ENCODE measurements at places on chromosomes 11 and 22.
A peak's percentile ranks its signal among the peaks of the same experiment; 100 is the strongest.

- no peak for DNase-seq
These were observed 112.5 kb upstream of the TP53AIP1 start for GRCh38 chr11:129055196-129055595.

GRCh38 chr11:122439866-122440810 lies 215.4 kb upstream of the UBASH3B start:
- DNase-seq: peak; percentile 78

DNA sequence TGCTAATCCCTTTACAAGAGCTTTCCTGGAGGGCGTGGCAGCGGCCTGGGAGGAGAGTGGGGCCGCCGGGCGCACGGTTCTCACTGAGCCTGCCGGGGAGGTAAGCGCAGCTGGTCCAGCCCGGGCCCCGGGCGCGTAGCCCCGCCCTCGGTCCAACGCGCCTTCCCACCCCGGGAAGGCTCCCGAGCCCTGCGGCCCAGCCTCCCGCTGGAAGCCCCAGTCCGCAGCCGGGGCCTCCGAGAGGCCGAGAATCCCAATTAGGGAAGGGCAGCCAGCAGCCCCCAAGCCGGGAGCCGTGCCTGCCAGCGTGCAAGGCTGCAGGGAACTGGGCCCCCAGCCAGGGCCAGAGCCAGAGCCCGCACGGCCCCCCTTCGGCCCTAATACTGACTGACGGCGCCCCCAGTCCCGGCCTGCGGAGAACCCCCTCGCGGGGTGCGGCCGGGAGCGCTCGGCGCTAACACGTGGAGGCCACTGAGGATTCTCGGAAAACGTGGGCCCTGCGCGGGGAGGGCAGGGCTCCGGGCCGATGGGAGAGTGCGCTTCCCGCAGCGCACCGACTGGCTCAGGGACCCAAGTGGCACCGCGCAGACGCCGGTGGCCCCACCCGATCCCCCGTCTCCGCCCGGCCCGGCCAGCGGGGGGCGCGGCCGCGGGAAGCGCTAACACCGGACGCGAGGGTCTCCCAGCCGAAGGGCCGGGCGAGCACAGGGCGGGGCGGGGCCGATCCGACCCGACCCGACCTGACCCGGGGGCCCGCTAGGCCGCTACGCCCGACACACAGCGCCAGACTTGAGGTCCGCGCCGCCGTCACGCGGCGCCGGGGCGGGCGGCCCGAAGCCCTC lies 5.7 kb downstream of the ZFTA start:
- peak; percentile 84 for DNase-seq

- no peak for DNase-seq
These were observed 5.2 kb upstream of the H19 start for GRCh38 chr11:2002807-2003206.

- no peak for DNase-seq
These were observed 12.7 kb upstream of the C11orf91 start for GRCh38 chr11:33713151-33713855.

- no peak for DNase-seq
These were observed 11.1 kb downstream of the FOLR3 start for GRCh38 chr11:72146625-72147024.

- DNase-seq: no peak
These were observed 921.9 kb upstream of the TENM4 start for GRCh38 chr11:80362563-80363340.

DNA sequence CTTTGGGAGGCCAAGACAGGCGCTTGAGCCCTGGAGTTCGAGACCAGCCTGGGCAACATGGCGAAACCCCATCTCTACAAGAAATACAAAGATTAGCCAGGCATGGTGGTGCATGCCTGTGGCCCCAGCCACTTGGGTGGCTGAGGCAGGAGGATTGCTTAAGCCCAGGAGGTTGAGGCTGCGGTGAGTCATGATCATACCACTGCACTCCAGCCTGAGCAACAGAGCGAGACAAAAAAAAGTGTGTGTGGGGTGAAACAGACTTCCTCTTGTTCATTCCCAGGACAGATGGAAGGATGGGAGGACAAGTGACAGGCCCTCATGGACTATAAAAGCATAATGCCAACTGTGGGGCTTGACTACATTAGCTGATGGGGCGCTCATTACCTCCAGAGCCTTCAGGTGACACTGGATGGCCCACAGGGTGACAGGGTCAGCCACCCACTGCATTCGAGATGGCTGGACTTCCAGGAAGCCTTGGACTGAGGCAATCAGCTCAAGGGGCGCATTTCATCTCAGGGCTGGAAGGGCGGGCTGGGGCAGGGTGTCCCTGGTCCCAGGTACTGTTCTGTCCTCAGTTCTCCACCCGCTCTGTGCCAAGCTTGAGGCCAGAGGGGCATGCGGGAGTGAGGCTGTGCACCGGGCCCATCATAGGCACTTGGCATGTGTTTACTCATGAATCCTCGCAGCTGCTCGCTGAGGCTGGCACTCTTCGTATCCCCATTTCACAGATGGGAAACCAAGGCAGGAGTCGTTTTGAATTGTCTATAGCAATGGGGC lies 12.5 kb downstream of the NPTXR start:
- DNase-seq: peak; percentile 64

- no peak for DNase-seq
These were observed 37.2 kb upstream of the ACER3 start for GRCh38 chr11:76823481-76824028.

GRCh38 chr11:93209466-93209865 lies 11.7 kb upstream of the SLC36A4 start:
- DNase-seq: no peak

DNA sequence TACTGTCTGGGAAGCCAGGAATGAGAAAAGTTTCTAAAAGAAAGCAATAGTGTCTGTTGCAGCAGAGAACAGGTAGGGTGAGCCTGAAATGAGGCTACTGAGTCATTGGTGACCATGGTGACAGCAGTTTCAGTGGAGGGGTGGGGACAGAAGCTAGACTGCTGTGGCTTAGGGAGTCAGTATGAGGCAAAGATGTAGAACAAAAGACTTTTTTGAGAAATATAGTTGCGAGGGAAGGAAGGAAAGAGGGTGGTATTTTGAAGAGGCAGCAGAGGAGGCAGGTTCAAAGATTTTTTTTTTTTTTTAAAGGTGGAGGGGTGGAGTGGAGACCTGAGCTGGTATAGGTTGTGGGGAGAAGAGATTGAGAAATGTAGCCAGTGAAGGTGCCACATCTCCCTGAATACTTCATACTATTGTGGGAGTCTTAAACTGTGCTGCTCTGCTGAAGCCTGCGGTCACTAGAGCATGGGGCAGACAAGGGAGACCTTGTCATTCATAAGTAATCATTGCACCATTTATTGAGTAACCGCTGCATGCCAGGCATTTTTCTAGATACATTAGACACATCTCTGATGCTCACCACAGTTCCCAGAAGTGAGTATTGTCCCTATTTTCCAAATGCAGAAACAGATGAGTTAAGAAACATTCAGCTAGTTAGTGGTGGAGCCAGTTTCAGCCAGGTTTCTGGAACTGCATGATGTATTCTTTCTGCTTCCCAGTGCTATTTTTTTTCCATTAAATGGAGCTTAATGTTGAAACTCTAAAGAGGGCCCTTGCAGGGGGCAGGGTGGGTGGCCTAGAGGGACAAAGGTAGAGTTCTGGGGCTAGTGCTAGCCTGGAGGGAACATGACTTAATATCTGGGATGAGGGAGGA lies 49.9 kb downstream of the STIM1 start:
- DNase-seq: no peak

DNA sequence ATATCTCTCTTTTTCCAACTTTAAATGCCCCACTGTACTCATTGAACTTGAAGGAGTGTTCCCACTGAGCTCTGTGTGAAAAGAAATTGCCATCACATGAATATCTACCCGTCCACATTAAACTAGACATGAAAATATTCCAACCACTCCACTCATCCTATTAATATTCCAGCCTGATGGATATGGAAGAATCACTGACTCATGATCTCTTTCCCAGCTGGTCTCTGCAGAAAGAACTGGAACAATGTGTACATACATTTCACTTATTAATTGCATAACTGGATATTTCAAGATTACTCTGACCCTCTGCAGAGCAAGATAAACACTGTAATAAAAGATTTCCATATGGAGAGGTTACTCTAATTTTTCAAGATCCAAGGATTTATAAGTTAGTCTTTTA lies 711.1 kb upstream of the LRRC4C start:
- no peak for DNase-seq

DNA sequence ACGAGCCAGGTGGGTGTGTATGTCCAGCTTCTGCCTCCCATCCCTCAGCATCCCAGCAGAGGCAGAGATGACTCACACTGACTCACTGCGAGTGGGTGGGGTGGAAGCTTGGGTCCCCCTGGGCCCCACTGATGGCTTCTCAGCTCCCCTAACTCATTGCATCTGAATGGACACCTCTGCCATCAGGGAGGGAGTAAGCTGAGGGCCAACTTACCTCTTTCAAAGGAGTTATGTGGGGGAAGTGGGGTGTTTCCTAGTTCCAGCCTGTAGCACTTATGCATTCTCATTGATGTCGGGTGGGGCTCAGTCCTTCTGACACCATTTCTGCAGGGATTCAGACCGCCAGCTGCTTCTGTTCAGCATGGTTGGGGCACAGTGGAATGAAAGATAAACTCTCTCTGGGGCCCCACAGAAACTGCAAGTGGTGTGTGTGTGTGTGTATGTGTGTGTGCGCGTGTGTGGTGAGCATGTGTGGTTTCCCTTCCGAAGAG lies 1425.8 kb downstream of the TBC1D22A start:
- no peak for DNase-seq

GRCh38 chr11:65663639-65664200 lies 1.0 kb upstream of the RELA start:
- DNase-seq: no peak

DNA sequence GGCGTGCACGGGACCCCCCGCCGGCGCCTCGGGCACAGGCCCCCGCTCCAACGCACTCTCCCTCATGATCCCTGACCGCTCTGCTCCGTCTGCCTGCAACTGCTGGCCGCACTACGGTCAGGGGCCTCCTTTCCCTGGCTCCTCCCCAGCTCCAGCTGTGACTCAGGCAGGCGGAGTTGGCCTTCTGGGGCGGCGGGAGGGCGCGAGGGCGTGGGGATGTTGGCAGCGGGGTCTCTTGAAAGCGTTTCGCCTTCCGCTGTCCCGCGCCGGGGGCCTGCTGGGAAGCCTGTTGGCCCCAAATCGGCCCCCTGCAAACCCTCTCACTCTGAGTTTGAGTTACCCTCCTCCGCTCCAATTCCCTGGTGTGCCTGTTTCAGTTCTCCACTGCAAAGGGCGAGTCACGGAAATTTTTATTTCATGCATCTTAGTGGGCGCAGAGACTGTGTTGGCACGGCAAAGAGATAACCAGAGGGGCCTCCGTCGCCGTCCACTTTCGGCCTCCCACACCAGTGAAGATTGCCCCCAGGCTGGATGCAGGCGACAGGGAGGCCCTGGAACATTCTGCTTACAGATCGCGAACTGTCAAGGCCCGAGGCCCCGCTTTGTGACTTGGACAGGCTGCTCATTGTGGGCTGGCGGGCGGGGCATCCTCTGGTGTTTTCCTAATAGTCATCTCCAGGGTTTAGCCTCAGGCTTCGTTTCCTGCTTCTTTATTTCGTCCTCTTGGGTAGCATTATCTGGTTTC lies at the start of gene CAVIN3:
CAVIN3 (minus strand) TSS at position 91 of the 745 bp plus-strand sequence; CDS start at position 66, 25 bp downstream.
- DNase-seq: peak; percentile 97

DNA sequence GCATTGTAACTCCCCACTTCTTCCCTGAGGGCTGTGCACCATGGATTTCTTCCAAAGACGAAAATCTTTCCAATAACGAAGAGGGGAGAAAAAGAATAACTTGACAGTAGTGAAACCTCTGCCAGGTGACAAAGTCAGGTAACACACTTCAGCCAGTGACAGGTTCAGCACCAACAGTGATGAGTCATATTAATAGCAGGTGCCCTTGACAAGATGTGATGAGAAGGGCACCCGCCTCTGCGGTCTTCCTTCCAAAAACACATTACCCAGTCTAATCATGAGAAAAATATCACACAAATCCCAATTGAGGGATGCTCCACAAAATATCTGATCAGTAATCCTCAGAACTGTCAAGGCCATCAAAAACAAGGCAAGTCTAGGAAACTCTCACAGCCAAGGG lies 157.8 kb downstream of the EFCAB6 start:
- no peak for DNase-seq

GRCh38 chr11:116336540-116336939 lies 436.2 kb downstream of the BUD13 start:
- no peak for DNase-seq

DNA sequence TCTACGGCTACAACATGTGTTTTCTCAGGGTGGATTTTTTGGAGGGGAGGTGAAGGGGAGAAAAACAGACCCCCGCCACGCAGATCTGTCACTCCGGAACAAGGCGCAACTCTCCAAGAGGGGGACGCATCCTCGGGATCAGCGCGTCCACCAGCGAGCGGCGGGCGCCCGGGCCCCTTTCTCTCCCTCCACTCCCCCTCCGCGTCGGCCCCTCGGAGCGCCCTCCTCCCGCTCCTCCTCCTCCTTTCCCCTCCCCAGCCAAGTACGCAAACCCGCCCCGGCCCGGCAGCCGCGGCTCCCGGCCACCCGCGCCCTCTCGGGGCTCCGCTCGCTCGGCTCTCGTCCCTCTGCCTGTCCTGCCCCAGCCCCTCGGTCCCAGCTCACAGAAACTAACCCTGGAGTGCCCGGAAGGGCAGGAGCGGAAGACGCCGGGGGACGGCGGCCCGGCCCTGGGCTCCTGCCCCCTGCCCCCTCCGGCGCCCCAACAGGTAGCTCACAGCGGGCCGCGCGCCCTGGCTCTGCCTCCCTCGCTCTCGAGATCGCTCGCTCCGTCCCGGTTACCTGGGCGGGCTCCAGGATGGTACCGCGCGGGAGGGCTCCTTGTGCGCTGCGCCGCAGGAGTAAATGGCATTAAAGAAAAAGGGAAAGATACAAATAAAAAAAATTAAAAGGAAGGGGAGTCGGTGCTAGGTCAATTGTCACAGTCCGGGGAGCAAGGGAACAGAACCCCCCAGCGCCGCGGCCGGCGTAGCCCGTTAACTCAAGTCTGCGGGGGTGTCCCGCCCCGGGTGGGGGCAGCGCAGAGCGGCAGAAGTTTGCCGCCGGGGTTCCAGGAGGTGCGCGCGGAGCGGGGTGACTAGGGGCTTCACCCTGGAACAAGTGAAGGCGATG lies 131.4 kb upstream of the C11orf58 start:
- peak; percentile 85 for DNase-seq

DNA sequence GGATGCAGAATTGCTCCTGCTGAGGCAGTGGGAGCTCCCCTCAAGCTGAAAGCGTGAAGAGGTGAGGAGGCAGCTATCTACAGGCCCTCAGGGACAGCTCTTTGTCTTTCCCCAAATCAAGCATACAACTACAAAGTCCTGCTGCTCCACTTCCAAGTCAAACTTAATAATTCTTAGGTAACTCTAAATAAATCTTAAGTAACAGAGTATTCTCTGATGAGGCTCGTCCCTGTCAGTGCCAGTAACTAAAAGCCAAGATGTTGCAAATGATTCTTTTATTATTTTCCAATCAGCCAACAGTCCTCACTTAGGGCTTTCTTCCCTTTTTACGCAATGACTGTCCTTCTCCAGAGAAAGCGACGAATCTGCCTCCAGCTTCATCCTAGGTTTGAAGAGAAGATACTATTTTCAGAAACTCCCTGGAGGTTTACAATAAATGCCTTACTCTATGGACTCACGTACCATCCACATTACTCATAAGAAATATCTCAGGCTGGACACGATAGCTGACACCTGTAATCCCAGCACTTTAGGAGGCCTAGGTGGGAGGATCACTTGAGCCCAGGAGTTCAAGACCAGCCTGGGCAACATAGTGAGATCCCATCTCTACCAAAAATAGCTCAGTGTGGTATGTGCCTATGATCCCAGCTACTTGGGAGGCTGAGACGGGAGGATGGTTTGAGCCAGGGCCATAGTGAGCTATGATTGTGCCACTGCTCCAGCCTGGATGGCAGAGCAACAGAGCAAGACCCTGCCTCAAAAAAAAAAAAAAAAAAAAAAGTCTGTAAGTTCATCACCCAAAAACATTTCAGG lies 3.1 kb upstream of the C22orf39 start:
- DNase-seq: no peak

- DNase-seq: no peak
These were observed 7.6 kb downstream of the OR56A1 start for GRCh38 chr11:6022956-6023355.

GRCh38 chr11:1352696-1353382 lies 36.9 kb upstream of the BRSK2 start:
- DNase-seq: peak; percentile 30

Data from posterior vena cava (tissue), 2 donors.